ENCODE measurements at places on chromosomes 12 and 14. TPM values are rescaled to one million over a fixed set of nuclear protein-coding genes. Genes with fewer than 3 reads are reported as not detected.

DNA sequence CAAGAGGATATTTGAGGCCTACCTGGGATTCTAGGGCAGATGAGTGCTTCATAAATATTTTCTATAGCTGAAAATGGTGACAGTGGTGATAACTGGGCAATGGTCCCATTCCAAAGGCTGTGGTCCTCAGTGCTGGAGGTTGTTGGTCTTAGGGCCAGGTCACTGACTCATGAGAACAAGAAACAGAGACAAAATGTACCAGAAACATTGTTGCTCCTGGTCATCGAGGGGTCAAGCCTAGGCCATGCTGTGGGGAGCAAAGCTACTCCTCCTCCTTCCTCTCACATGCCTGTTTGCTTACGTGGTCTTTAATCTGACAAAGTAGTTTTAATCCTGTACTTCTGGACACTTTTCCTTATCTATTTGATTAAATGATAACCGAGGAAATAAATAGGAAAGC lies 33.8 kb downstream of the ERG28 start:
- peak; percentile 87 for DNase-seq

- DNase-seq = no peak
These were observed 5.5 kb upstream of the SELPLG start for GRCh38 chr12:108638997-108639822.

PHC1 gene
- total RNA-seq = 11.6 TPM

LHX5 gene
- not detected for total RNA-seq

DAO gene
- not detected for total RNA-seq

GRCh38 chr12:53236443-53237111 lies 4.6 kb upstream of the RARG start:
- DNase-seq = no peak

GRCh38 chr14:99274346-99275221 lies 2.6 kb upstream of the BCL11B start:
- DNase-seq = peak; percentile 34

HSPA2 gene
- 16.7 TPM for total RNA-seq

SPPL3 gene
- total RNA-seq = 7.5 TPM

DNA sequence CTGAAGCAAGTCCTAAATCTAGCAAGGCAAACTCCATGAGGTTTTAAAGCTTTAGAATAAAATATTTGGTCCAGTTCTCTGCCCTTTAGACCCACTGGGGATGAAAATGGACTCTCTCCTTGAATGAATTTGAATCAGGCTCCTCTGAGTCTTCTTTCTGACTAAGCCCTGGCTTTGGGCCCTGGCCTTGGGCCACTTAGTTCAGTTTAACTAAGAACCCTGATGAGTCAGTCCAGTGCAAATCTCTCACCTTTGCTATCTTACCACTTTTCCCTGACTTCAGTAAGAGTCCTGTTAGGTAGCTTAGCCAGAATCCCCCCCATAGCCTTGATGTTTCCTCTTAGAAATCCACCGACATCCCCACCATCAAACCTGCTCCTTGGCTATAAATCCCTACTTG lies 427.5 kb downstream of the SNAPC1 start:
- DNase-seq = no peak

DYRK2 gene
- total RNA-seq = 13.9 TPM

RIMBP2 gene
- total RNA-seq = not detected

CCND2 gene
- total RNA-seq = 133 TPM

- DNase-seq = peak; percentile 19
These were observed 95.0 kb upstream of the CCND2 start for GRCh38 chr12:4178424-4179170.

DNA sequence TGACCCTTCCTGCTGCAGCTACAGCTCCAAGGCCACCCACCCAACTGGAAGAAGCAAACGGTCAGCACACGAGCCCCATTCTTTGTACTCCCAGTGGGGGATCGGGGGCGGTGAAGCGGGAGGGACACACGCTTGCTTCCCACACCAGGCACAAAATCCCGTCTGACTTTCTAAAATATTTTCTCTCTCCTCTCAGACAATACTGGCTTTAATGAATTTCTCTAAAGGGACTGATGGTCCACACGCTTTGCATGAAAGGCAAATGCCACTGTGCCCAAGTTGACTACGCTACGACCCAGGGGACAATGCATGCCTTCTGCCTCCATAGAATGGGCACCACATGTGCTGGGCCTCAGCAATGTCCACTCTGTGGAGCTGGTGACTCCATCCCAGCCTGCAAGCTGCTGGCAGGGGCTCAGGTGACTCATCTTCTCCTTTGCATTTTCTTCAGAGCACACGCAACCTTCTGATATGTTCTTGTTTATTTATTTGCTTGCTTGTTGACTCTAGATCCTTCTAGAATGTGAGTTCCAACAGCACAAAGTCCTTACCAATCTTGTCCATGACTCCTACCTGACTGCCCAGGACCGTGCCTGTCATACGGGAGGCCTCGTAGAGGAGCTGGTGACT lies 15.6 kb downstream of the SYNE3 start:
- DNase-seq = peak; percentile 81

SSTR1 gene
- 6.9 TPM for total RNA-seq

GRCh38 chr12:3229577-3229976 lies 152.4 kb downstream of the TSPAN9 start:
- no peak for DNase-seq

- no peak for DNase-seq
These were observed 2.0 kb upstream of the PELI2 start for GRCh38 chr14:56115976-56116893.

DNA sequence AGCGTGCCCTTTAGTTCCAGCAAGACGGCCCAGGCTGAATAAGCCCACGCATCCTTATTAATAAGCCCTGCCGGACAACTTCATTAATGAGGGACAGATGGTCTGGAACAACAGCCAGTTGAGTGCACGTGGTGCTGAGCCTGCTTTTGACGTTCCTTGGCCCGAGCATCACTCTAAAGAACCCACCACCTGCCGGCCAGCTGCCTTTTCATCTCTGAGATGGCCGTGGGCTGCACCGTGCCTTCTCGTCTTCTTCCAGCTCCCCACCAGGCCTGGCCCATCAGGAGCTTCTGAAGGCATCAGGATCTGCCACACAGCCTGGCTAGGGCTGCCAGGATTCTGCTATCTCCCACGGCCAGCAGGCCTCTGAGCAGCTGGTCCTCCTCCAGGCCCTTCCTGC lies 80.0 kb downstream of the AACS start:
- DNase-seq = no peak

Data from LHCN-M2 (cell line).